ENCODE measurements at places on chromosomes 2 and 18. TPM values are rescaled to one million over a fixed set of nuclear protein-coding genes. Genes with fewer than 3 reads are reported as not detected.

DNA sequence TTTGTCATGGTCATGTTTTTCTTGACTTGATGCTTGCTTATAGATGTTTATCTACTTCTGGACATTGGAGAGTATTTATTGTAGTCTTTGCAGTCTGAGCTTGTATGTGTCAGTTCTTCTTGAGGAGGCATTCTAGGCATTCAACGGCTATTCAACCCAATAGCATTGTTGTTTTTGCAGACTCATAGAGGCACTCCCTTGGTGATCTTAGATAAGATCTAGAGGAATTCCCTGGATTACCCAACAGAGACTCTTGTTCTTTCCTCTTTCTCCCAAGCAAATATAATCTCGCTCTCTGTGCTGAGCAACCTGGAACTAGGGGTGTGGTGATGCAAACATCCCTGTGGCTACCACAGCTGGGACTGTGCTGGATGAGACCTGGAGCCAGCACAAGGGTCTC is 40.4 kb downstream of the SYT4 start:
- no peak for DNase-seq

The GREB1 gene
- total RNA-seq: 78.8 TPM

The TMEM169 gene
- 3.8 TPM for total RNA-seq

- DNase-seq: no peak
These were observed 102.9 kb downstream of the GATA6 start for GRCh38 chr18:22272242-22272641.

DNA sequence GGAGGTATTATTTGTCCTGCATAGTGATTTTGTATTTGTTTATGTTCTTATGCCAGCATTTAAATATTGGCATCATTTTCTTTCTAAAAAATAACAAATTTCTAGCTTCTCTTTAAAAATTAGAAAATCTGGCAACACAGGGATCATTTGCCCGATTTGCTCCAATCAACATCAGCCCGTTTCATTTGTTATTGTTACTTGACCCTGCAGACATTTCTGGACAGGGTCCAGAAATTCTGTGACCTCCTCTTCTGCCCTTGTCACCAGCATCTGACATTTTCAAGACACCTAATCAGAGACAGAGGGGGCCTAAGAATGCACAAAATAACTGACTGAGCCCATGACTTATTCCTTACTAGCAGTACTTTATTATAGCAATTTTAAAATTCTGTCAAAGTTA is 253.3 kb downstream of the MREG start:
- DNase-seq: no peak

The ASAP2 gene
- total RNA-seq: 69.3 TPM

GRCh38 chr2:240906141-240906910 is at the start of gene CROCC2:
CROCC2 (plus strand) TSS chr2:240906336; CDS start chr2:240906514, 178 bp downstream.
- DNase-seq: no peak

The CCNT2 gene
- total RNA-seq: 74.8 TPM

The TGIF1 gene
- total RNA-seq: 112 TPM

DNA sequence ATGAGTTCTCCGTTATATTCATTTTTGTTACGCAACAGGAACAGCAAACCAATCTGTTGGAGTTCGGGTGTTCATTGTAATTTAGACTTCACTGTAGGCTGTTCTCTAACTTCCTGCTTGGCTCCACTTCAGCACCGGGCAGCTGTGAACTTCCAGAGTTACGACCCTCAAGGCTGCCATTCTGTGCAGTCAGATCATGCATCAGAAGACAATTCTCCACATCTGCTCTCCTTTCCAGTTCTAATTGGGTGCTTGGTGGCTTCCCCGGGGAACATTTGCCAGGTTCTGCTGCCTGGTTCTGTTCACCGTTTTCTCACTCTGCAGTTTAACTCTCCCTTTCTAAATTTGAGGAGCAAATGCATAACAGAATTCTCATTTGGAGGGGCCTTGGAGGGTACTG is 237.7 kb downstream of the NYAP2 start:
- DNase-seq: no peak

- DNase-seq: no peak
These were observed 5.1 kb upstream of the BCL11A start for GRCh38 chr2:60558536-60558935.

Data from progenitor cell of endocrine pancreas (in vitro differentiated cells).